Stimulated activated CD8-positive, alpha-beta memory T cell treated with anti-CD3 and anti-CD28 coated beads, Interleukin-15, amount 100 ng/mL, for 48 hours (primary cell): ENCODE measurements at places on chromosomes 1 and 21.

GRCh38 chr1:182633657-182634281, 29.6 kb upstream of the RGS16 start:
- DNase-seq, result no peak

GRCh38 chr1:218942431-218942830, 231.2 kb upstream of the LYPLAL1 start:
- DNase-seq, result no peak

- no peak for DNase-seq
These were observed 46.8 kb upstream of the WASF2 start for GRCh38 chr1:27536767-27537166.

DNA sequence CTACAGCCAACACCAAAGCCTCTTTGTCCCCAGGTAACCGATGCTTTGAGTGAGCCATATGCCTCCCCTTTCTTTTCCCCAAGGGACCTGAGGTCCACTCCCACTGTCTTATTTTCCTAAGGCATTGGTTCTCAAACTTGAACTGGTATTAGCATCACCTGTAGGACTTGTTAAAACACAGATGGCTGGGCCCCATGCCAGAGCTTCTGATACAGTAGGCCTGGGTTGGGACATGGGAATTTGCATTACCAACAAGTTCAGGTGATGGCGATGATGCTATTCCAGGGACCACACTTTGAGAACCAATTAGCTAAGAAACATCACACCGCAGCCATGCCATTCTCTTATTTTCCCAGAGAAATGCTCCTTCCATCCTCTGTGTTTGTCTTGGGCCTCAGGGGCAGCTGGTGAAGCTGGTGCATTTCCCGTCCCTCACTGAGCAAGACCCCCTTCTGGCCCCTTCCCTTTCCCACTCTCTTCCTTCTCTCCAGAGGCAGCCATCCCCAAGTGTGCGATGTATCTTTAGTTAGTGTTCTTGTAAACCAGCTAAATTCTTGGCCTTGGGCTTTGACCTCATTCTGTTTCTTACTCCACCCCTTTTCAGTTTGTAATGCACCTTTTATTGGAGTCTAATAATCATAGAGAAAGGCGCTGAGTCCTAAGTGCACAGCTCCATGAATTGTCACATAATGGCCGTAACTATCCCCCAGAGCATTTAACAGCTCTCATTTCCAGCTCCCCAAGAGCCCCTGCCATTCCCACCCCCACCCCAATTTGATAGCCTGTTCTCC, 14.2 kb upstream of the TTC22 start:
- no peak for DNase-seq

DNA sequence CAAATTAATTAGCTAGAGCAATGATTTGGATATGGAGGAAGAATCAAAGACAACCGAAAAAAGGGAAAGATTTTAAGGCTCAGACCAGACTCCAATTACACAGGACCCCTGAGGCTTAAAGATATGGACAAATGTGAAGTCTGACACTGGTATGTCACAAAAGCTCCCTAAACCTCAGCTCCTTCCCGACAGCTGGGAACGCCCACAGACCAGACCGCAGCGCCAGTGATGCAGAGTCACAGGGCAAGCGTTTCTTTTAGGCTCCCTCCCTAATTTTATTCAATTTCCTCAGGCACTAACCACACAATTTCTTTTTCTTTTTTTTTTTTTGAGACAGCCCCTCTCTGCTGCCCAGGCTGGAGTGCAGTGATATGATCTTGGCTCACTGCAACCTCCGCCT, 40.2 kb downstream of the NID1 start:
- DNase-seq, result no peak

GRCh38 chr1:12434174-12434573, 183.8 kb downstream of the DHRS3 start:
- peak; percentile 63 for DNase-seq

- DNase-seq, result no peak
These were observed 29.1 kb upstream of the BCAR3 start for GRCh38 chr1:93710499-93711453.

GRCh38 chr1:9292361-9293240, at the start of gene SPSB1:
Gene SPSB1 (plus strand): TSS chr1:9292894. CDS start chr1:9355892, 62,998 bp downstream.
- DNase-seq, result peak; percentile 43

DNA sequence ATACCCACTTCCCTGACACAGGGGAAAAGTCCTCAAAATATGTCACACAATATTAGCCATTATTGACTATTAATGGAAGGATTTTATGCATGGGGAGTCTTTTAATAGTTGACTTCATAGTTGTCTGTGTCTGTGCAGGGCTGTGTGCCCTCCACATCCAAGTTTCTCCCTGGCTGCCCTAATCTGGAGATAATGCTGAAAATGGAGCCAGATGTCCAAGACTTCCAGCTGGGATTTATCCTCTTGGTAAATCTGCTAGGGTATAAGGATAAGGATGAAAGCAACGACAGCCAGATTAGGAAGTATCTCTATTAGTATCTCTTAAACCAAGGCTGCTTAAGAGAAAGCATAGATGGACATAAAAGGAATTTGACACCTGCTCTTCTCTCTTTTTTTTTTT, 42.1 kb downstream of the CDK18 start:
- no peak for DNase-seq

DNA sequence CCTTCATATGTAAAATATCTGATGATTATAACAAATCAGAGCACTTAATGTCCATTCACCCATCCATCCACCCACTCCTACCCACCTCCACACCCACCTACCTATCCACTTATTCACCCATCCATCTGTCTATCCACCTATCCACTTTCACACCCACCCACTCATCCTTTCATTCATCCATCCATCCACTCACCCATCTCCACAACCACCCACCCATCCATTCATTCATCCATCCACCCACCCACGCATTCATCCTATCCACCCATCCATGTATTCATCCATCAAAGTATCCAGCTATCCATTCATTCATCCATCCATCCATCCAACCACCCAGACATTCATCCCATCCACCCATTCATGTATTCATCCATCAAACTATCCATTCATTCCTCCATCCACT, 466.1 kb downstream of the AJAP1 start:
- no peak for DNase-seq

DNA sequence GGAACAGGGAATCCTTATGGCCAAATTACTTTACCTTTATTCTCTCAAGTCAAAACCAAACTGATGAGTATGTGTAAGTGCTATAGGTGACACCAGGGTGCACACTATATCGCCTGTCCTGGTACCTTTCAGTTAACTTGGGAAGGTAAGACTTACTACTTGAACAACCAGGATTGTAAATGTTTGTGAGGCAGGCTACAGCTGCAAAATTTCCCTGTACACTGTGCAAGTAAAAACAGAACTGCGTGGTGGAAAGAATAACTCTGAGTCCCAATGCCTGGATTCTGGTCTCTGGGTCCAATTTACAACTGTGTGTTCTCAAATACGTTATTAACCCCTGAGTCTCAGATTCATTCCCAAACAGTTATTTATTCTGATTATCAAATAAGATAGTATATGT, 73.5 kb downstream of the TENT5C start:
- no peak for DNase-seq

DNA sequence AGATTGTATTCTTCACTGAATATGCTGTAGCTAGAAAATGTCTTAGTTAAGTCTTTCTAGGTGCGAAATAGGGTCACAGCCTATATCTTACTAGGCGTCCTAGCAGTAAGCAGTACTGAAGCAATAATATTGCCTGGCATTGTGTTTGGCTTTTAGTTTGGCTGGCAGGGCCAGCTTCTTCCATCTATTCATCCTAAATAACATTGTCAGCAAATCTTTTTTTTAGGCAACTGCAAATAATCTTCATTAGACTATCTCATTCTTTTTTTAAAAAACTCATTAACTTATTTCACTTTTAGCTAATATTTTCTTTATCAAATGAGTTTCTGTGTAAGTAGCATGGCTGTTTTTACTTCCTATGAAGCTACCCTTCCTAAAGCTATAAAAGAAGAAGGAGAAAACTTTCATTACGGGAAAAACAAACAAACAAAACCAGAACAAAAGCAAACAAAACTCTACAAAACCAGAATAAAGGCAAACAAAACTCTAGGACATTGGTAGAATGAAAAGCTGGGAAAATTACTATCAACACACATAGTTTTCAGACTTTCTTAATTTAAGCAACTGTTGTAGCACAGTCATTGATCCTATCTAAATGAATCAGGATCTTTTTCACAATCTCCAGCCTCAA, 506.0 kb downstream of the DPYD start:
- no peak for DNase-seq

- DNase-seq, result no peak
These were observed 116.2 kb upstream of the KCNK1 start for GRCh38 chr1:233497679-233498078.

- no peak for DNase-seq
These were observed 96.4 kb downstream of the UBR4 start for GRCh38 chr1:19113697-19114092.

DNA sequence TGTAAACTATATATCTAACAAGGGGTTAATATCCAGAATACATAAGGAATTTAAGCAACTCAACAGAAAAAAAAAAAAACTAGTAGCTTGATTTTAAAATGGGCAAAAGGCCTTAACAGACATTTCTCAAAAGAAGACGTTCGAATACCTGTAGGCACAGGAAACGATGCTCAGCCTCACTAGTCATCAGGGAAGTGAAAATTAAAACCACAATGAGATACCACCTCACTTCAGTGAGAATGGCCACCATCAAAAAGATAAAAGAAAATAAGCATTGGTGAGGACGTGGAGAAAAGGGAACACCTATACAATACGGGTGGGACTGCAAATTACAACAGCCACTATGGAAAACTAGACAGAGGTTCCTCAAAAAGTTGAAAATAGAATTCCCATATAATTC, 37.3 kb downstream of the NPHP4 start:
- DNase-seq, result no peak

DNA sequence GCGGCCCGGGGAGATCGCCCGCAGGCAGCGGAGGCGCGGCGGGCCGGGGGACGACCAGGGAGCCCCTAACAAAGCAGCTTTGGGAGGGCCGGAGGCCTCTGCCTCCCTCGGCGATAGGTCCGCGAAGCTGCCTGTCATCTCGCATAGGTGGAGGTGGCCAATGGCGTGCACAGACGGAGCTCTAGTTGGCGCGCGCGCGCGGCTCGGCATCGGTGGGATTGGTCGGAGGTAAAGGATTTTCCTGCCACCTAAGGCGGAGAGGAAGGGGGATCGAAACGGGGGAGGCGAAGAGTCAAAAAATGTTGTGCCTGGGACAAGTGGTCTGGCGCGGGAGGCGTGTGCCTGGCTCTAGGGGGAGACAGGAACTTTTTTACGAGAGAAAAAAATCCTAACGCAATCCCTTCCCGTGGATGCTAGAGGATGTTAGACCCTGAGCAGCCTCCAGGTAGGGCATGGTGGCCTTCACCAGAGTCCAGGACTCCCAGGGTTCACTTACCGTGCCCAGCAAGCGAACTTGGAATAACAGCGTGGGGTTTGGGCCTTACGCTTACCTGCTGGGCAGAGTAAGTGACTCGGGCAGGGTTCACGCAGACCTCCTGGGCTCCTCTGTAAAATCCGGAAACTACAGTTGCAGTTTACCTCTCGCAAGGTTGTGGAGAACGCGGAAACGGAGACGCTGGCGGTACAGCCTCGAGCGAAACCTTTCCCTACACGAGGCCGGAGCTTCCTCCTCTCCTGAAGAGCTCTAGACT, 99.9 kb upstream of the SOD1 start:
- DNase-seq, result peak; percentile 93

DNA sequence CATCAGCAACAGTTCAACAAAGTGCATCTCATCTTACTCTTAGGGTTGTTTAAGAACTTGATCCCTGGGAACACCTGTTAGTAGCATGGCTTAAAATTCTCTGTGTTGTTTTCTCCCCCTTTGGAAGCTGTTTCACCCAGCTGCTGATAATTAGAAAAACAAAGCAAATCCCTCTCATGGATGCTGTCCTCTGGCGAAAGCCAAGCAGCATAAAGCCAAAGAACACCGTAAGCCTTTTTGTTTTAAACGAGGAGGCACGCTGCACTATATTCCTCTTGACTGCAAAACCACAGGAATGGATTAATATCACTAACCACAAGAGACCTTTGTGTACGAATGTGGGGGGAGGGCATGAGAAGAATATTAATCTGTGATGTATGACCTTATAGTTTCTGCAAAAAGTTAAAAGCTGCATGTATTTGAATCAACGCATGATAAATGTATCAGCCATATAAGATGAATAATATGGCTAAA, 923.2 kb downstream of the LTN1 start:
- no peak for DNase-seq

DNA sequence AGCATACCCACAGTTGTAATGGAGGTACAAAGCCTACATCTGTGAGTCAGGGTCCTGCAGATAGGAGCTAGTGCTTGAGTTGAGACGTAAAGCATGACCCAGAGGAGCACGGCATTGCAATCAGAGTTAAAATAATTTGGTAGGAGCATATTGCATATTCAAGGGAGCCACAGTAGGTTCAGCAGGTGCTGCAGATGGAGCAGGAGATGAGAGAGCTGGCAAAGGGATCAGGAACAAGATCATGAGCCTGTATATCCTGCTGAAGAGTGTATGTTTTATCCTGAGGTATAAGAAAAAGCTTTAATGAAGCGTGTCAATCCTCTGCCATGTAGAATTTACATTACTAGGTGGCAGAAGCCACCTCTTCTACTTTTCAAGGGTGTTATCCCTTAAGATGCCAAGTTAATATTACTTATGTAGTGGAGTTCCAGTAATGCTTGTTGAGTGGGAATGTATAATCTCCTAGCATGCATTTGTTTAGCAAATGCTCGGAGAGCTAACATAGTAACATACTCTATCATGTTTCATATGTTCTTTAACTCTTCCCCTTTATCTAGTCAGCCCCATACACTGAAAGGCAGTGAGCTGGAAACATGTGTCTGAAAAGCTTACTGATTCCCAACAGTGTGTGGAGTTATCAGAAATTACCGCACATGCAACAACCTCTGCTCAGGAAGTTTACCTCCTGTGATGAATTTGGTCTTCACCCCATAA, 300.3 kb downstream of the GRIK1 start:
- no peak for DNase-seq

DNA sequence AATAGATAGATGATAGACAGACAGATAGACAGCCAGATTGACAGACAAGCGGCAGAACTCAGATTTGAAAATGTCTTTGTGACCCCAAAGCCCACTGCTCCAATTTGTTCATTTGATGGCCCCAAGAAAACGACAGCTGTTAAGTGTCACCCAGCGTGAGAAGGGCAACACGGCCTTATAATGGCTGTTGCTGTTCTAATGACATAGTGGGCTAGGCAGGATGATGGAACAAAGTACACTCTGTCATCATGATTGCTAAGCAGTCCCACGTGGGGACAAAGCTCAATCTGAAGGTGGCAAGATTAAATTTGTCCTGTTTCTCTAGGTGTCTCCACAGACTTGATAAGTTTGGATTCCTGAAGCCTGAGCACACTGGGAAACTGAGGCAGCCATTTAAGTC, 112.9 kb downstream of the DAB1 start:
- DNase-seq, result no peak

DNA sequence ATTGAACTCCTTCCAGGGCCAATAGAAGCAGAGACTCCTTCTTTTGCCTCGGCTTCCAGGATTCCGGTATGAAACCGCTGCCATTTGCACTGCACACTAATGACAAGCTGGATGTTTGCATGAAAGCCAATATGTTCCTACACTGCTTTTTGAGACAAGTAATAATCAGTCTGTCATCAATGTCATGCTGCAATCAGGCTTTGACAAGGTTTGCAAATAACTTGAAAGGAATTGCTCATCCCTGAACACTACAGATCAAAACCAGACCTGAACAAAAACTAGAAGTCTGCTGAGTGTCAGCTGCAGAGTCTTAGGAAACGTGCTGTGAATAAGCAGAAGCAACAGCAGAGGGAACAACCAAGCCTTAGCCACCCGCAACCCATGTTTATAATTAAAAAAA, 720.7 kb upstream of the CXADR start:
- no peak for DNase-seq
